ENCODE measurements at places on chromosomes 6 and 20.
A peak's percentile ranks its signal among the peaks of the same experiment; 100 is the strongest.

DNA sequence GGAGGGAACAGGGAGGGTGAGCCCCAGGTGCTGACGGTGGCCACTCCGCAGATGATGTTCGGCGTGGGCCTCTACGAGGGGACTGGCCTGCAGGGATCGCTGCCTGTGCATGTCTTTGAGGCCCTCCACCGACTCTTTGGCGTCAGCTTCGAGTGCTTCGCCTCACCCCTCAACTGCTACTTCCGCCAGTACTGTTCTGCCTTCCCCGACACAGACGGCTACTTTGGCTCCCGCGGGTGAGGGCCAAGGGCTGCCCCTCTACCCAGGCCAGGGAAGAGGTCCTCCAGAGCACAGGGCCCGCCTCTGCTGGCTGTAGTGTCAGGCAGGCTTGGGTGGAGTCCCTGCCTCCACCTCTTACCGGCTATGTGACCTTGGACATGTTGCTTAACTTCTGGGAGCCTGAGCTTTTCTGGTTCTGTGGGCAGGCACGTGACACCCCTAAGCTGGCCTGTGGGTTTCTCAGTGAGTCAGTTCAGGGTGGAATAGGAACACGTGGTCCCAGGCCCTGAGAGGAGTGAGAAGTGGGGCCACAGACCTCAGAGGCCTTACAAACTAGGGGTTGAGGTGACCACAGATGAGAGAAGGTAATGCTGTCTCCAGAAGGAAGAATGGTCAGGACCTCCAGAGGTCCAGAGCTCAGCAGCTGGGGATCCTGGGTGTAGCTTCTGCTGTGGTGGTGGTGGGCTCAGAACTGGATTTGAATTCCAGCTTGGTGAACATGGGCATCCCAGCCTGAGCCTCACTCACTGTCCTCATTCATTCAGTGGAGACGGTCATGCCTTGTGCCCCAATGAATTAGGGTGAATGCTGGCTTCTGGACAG lies 11.9 kb downstream of the PCIF1 start:
- DNase-seq = no peak

DNA sequence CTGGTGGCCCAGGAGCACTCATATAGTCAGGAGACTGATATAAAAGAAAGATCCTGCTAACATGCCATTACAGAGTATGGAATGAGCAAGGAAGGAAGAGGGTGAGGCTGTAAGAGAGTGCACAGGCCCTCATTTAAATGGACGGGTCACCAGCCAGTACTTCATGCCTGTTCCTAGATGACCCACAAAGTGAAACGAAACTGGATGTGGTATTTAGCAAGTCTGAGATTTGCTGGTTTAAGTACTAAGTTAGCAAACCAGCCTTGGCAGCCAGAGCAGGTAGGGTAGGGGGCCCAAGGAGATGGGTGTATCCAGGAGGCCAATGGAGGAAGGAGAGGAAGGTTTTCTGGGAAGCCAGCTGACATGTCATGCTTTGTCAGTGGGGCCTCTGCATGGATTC lies 15.9 kb downstream of the NT5E start:
- DNase-seq = no peak

DNA sequence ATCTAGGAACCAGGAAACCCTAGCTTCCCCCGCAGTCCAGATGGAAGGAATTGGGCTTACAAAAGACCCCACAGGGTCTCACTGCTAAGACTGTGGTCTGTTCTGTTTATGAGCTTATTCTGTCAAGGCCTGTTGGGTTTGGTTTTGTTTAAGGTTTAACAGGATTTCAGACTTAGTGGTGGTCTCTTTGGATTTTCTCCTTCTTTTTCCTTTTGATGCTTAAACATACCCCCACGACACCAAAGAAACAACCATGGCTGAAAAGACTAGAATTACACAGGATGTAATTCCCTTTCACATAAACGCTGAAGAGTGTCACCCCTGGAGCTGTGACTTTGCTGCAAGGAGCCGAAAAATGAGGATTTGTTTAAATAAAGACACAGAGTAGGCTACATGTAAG lies 408.6 kb downstream of the PREX1 start:
- no peak for DNase-seq

GRCh38 chr20:60935971-60936370 lies 316.1 kb upstream of the CDH4 start:
- DNase-seq = no peak

DNA sequence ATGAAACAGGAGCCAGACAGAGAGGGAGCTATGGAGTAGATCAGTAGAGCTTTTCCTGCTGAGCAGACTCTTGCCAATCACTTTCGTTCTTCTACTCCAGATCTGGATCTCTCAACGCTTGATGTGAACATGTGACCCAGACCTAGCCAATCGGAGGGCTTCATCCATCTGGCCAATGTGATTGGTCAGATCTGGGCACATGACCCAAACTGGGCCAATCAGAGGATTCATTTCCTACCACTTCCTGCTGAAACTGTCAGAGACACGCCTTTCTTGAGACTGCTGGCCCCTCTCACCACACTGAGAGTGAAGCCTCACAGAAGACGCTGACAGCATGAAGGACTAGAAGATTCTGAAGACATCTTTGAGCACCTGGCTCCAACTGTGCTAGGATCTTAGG lies 44.2 kb upstream of the ZMYND8 start:
- no peak for DNase-seq

DNA sequence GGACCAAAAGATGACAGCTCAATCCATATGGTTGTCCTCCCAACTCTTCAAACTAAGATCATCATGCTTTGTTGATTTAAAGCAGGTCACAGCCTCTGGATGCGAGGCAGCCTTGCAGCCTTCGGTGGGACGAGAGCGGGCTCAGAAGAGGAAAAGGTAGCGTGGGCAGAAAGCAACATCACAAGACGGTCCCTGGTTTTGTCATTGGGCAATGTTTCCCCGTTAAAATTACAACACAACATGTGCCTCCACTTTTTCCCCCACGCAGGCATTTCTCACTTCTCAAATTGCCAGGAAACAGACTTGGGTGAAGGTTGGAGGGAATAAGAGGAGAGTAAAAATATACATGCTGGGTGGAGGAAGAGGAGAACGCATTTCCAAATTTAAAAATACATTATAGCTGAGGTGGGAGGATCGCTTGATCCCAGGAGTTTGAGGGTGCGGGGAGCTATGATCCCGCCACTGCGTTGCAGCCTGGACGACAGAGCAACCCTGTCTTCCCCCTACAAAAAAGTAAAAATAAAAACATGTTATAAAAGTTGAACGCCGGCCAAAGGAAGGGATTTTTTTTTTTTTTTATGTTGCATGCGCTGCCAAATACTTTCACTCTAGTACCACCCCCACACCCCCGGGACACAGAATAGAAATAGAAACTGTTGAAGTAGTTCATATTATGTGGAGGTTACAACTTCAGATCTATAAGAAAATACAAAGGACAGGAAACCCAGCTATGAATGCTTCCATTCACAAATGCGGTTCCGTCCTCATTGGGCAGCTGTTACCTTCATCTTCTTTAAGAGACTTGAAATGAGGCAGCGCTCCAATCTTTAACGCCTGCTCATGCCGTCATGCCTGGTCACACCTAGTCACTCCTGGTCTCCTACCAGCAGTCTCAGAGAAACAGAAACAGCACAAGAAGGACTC lies 13.9 kb upstream of the NAA20 start:
- DNase-seq = peak; percentile 87

DNA sequence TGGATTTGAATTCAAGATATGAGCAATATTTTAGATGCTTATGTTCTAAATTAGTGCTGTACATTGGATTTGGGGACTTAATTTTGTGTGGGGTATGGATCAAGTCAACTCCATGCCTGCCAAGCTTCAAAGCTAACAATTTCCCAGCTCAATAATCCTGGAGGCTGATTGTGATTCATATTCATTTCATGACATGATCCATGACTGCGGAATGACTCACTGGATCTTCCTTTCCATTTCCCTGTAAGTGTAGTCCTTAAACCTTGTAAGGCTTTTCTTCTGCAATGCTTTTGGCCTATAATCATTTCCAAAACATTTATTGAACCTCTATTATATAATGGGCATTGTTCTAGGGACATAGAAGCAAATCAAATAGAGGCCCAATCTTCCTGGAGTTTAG lies 44.7 kb upstream of the CCN2 start:
- no peak for DNase-seq

DNA sequence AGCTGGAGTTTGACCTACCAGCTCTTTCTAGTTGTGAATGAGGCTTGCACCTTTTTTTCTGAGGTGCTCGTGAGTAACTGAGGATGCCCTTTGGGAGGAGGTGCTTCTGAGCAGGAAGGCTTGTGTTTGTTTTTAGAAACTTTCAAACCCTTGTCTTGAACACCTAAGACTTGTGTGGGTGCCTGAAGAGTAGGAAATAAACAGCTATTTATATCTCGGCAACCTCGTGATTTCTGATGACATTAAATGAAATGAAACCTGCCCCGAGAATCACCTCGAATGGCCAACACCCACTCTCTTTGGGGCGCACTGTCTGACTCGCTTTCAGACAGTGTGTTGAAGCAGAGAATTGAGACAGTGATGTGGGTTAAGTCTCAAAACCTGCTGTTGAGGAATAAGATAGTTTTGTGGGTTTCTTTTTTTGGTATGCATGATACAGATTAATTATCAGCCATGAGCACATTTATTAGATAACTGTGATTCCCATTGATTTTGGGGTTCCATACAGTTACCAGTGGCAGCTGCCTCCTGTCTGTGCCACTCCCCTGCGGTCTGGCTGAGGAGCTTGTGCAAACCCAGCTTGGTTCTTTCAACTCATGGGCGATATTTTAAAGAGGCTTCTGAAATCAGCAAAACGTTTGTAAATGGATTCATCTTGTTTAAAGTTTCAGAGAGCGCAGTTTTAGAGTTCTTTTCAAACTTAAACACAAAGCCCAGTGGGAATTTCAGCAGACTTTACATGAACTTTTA lies 8.4 kb downstream of the IRF4 start:
- DNase-seq = no peak

- DNase-seq = no peak
Measured at GRCh38 chr6:118933855-118934460, 1.0 kb downstream of the MCM9 start.

- DNase-seq = no peak
Measured at GRCh38 chr6:85346196-85346595, 103.7 kb upstream of the NT5E start.

- DNase-seq = no peak
Measured at GRCh38 chr6:152146385-152146784, 338.9 kb downstream of the ESR1 start.

GRCh38 chr6:5394280-5394679 lies 133.0 kb downstream of the FARS2 start:
- DNase-seq = no peak

- DNase-seq = no peak
Measured at GRCh38 chr6:14250573-14250972, 133.0 kb downstream of the CD83 start.

Data from posterior cingulate gyrus (tissue), 11 donors.